Left cardiac atrium (tissue), 4 donors: ENCODE measurements at places on chromosomes 2 and 18. TPM values are rescaled to one million over a fixed set of nuclear protein-coding genes. Genes with fewer than 3 reads are reported as not detected.

DNA sequence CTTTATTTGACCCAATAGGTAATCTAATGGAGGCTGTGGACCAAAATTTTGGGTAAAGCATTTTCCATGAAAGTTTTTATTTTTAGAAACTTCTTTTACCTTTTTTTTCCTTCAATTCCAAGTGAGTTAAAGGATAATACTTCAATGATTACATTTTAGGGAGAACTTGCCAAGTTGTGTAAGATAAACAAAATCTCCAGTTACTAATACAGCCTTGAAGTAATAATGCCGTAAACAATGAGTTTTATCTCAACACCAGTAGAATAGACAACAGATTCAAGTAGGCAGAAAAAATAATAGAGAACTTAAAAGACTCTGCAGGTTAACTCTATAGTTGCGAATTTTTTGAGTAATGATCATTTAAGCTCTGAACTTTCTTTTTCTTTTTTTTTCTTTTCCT, 807.4 kb downstream of the CNTNAP5 start:
- DNase-seq, result no peak

- DNase-seq, result no peak
These were observed 66.4 kb downstream of the MYO1B start for GRCh38 chr2:191311627-191312026.

- DNase-seq, result no peak
These were observed 468.4 kb upstream of the CRIM1 start for GRCh38 chr2:35887146-35887545.

The PLB1 gene
- 2.8 TPM for total RNA-seq

The KIAA2012 gene
- not detected for total RNA-seq

- DNase-seq, result no peak
These were observed 27.5 kb downstream of the TSHZ1 start for GRCh38 chr18:75238100-75238499.

GRCh38 chr18:44342162-44342561, 338.5 kb upstream of the SETBP1 start:
- no peak for DNase-seq
